ENCODE measurements at places on chromosomes 1 and 21. TPM values are rescaled to one million over a fixed set of nuclear protein-coding genes. Genes with fewer than 3 reads are reported as not detected.

Gene MAP3K7CL
- 1.5 TPM for total RNA-seq

Gene GBP7
- total RNA-seq, result not detected

Gene PPM1J
- total RNA-seq, result 0.19 TPM

Gene CHODL
- total RNA-seq, result 10.3 TPM

Gene PLA2G2D
- total RNA-seq, result 1.0 TPM

Gene MROH7
- 0.46 TPM for total RNA-seq

DNA sequence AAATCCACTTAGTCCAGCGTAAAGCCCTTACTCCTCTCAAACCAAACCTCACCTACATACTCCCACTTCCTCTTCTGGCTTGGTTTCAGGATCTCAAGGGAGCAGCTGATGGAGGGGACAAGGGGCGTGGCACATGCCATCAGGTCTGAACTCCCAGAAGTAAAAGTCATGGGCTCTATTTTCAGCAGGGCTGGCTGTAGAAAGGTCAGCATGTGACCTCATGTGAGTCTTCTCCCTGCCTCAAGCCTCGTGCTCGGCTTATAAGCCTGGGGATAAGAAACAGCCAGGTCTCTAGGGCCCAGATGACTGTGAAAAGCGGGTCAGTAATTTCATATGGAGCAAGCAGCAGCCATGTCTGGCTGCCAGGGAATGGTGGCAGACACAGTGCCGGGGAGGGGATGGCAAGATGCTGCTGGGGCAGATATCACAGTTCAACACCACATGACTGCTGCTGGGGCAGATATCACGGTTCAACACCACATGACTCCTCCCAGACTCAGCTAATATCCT, 227.9 kb downstream of the KCNH1 start:
- ATAC-seq, result no peak

DNA sequence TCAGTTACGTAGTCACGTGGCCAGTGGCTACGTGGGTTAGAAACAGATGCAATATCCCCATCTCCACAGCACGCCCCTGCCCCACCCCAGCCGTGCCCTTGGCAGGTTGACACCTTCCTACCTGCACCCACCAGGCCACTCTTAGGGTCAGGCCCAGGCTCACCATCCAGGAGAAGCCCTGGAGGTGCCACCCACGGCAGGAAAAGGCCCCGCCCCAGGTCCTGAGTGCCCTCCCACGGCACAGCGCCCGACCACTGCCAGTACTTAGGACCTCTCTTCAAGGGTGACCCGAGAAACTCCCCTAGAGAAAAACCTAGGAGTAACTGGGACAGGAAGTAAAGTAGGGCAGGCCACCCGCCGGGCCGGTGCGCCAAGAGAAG, 1.5 kb downstream of the C1orf35 start:
- ATAC-seq, result no peak

DNA sequence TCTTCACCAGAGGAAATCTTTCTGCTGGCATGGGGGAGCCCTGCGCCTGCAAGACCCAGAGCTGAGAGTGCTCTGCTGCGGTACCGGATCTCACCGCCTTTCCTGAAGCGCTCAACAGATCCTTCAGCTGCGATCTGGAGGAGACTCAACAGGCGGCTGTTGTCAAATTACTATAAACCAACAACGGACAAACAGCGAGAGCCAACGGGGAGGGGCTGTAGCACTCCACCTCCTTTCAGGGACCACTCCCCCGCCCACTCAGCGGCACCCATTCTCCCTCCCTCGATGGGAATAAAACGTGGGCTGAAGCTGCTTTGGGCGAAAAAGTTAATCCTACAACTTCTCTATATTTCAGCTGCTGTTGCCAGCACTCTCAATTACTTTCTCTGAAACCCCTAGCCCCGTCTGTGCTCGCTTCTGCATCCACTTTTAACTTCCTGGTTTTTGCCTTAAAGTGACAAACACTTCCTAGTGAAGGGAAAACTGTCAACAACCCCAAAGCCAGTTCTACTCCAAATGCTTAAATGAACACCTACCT, at the start of gene FMO5:
FMO5 (minus strand) TSS at position 147 of the 538 bp plus-strand sequence. CDS start 310 bp downstream, outside the sequence.
- peak; percentile 75 for ATAC-seq

DNA sequence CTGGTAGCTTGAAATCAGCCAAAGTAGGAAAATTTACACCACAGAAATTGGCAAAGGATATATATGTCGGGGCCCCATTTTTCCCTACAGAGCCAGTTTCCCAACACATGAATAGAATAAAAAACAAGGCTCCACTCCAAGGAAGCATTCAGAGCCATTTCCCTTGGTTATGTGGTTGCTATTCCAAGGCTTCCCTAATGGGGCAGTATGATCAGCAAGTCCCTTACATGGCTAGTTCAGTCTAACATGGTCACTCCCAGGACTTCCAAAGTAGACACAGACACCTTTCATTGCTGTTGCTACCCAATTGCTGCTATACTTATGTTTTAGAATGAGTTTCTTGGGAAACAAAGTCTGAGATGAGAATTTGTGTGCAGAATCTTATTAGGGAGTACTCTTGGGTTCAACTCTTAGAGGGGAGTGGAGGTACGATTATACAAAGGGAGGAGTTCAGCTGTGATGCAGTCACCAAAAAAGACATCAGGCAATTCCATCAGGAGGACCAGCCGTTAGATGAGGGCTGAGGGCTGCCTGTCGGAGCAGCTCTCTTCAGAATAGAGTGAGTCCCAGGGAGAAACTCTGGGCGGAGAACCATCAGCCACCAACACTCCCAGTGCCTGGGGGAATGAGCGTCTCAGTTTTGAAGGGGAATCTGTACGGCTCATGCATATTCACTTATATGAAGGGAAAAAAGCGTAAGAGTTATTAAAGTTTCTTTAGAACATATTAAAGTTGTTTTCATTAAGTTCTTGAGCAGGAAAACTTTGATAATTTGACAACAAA, 92.9 kb downstream of the C21orf91 start:
- no peak for ATAC-seq

GRCh38 chr21:16072221-16072620, 342.4 kb downstream of the USP25 start:
- ATAC-seq, result no peak

DNA sequence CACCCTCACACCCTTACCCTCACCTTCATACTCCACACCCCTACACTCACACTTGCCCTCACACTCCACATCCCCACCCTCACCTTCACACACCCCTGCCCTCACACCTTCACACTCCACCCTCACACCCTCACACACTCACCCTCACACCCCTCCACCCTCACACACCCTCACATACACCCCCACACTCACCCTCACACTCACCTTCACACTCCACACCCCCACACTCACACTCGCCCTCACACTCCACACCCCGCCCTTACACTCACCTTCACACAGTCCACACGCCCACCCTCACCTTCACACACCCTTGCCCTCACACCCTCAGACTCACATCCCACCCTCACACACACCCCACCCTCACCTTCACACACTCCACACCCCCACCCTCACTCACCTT, 43.6 kb upstream of the EDN2 start:
- ATAC-seq, result no peak

DNA sequence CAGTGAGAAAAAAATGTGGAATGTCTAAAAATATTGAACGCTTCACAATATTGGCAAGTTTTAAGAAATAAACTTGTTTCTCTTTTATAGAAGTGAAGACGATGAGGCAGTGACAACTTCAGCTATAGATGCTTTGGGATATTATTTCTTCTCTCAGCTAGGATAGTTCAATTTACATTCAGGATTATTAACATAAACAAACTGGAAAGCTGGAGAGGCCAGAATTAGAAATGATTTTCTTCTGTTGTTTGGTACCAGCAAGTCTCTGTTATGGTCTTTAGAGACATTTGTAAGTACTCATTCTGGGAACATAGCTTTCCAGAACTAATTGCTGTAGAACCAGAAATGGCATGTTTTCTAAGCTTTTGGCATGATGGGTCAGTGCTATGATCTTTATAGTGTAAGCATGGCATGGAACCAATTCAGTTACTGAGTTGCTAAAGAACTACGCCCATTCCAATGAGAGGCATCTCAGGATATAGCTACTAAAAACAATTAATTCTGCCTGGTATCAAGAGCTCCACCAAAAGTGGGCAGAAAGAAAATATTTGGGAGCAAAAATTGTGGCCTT, 599.5 kb upstream of the B3GALT2 start:
- no peak for ATAC-seq

GRCh38 chr1:45644661-45645060, 20.8 kb upstream of the CCDC17 start:
- no peak for ATAC-seq

DNA sequence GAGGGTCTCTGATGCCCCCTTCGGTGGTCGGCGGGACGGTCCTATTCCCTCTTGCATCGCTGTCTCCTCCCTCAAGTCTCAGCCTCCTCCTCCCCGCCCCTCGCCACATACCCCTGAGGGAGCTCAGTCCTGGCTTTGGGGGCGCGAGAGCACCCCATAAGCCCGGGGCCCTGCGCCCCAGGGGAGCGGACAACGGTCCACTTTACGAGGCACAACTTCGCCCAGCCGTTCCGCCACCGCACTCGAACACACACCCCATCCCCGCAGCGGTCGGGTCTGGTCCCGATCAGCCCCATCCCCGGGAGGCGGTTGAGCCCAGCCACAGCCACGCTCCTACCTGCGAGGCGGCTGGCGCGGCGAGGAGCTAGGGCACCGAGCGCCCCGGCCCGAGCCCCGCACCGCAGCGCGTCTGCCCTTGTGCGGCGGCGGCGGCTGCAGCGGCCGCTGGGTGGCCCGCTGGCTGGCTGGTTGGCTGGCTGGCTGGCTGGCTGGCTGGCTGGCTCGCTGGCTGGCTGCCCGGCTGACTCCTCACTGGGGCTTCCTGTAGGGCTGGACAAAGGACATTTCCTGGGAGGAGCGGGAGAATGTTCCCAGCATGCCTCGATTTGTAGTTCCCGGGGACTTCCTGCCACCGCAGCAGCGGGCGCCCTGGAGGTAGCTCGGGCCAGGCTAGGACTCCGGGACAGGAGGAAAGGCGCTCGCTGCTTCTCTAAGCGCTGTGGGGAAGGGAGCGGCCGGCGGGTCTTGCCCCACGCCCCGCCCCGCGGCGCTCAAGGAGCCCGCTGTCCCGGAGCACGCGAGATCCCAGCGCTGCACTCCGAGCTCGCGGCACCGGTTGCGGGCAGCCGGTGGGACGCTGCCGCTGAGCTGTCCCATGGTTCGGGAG, at the start of gene ZNF697:
ZNF697 (minus strand) TSS at position 533 of the 886 bp plus-strand sequence. CDS start 22,166 bp downstream, outside the sequence.
- peak; percentile 89 for ATAC-seq

Measured in motor neuron (in vitro differentiated cells).